Stimulated activated CD8-positive, alpha-beta memory T cell treated with anti-CD3 and anti-CD28 coated beads, Interleukin-15, amount 100 ng/mL, for 48 hours (primary cell): ENCODE measurements at places on chromosomes 16 and 17.

- DNase-seq, result no peak
These were observed 20.8 kb downstream of the C17orf67 start for GRCh38 chr17:56812901-56813388.

GRCh38 chr16:30760001-30760559, 1.8 kb downstream of the CFAP119 start:
- no peak for DNase-seq

GRCh38 chr17:22505660-22506059, 813.3 kb downstream of the KCNJ18 start:
- DNase-seq, result no peak

DNA sequence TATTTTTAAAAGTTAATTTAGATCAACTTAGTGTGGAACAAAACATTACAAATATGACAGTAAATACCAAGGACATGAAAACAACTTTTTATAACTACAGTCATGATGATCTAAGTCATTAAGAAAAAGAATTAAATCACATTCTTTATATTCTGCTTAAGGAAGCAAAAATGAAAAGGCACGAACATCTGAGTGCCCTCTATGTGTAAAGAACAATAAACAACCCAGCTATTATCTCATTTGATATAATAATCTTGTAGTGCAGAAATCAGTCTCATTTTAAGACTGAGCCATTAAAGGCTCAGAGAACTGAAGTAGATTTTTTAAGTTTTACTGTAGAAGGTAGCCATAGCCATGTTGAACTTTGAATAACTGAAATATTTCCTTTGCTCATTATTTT, 13.4 kb downstream of the MYO1D start:
- no peak for DNase-seq

DNA sequence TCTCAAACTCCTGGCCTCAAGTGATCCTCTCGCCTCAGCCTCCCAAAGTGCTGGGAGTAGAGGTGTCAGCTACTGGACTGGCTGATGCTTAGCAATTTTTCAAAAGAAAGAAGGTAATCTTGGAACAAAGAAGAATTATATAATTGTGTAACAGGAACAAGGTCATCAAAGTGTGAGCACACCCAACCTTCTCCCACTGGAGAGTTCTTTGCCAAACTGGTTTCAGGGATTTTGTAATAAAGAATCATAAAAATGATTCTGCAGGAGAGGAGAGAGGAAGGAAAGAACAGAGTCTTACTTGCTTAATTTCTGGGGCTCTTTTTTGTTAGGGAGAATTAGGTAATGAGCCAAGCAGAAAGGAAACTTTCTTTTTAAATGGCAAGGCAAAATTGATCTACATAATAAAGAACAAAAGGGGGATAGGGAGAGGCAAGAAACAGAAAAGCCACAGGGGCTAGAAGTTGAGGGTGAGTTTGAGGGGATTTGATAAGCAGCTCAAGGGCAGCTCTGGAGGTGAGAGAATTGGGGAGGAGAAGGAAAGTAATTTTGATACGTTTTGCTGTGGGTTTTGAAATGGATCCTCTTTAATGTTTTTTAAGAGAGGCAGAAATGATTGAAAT, 21.3 kb downstream of the CHD9NB start:
- DNase-seq, result no peak

GRCh38 chr17:66210208-66210574, 18.3 kb upstream of the CEP112 start:
- DNase-seq, result no peak

DNA sequence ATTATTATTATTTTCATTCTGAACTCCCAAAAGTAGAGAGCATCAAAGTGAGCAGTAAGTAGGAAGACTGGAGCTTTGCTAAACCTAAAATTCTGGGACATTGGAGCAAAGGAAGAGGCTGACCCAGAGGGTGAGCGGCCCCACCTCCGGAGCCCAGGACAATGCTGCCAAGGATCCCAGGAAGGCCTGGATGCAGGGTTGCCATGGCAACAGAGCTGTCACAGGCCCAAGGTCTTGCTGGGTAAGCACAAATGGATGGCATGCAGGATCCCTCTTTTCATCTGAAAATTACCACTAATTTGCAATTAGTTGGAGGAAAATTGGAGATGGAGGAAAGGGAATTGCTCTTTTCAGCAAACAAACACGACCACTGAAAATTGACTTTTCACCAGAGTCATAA, 457.9 kb upstream of the CDH5 start:
- DNase-seq, result no peak

- DNase-seq, result no peak
These were observed 161.8 kb upstream of the NOG start for GRCh38 chr17:56431736-56432135.

DNA sequence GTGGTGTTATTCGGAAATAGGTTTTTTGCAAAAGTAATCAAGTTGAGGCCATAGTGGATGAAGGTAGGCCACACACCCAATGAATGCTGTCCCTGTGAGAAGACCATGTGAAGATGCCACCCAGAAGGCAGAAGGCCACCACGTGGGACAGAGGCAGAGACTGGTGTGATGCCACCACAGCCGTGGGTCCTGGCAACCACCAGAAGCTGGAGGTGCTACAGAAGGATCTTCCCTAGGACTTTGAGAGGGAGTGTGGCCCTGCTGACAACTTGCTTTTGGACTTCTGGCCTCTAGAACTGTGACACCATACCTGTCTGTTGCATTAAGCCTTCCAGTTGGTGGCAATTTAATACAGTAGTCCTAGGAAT, 49.3 kb downstream of the RMI2 start:
- DNase-seq, result no peak

DNA sequence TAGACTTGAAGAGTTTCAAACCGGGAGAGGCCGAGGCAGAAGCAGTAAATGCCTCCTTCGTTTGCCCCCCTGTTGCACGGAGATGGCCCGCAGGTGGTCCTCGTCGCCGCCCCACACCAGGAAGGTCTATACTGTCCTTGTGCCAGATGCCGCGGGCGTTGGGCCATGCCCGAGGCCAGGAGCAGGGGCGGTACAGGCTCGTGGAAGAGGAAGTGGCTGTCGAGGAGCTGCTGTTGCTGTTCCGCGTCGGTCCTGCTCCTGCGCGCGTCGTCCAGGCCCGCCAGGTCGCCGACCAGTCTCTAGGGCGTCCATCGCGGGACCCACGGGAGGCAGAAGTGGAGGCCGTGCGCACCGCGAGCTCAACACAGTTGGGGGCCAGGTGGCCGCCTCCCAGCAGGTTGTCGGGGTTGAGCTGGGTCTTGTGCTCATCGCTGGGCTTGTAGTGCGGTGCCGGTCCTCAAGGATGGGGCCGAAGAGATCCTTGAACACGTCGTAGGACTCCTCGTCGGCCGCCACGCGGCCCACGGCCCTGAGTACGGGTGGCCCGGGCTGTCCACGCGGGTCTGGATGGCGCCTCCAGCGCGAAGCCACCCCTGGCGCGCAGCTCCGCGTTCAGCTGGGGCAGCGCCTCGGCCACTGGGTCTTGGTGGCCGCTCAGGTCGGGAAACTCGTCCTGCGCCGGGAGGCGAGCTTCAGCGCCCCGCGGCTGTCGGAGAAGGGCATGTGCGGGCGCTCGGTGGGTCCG, 13.1 kb upstream of the C16orf87 start:
- DNase-seq, result no peak

GRCh38 chr17:47694581-47695428, 844 bp downstream of the TBKBP1 start:
- peak; percentile 46 for DNase-seq

DNA sequence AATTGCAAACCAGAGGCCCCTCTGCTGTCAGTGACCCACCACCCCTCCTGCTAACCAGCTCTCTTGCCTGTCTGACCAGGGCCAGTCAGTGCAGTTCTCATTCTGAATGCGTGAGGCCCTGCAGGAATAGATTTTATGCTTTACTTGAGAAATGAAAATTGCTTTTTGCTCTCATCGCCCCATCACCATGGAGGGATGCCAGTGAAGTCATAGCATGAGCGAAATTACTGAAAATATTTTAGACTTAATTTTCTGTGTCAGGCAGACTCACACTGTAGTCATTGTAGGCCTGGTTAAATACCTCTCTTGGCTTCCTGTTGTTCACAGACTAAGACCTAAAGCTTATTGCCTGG, 490.5 kb upstream of the CDH5 start:
- DNase-seq, result no peak

GRCh38 chr17:82920150-82920549, 80.3 kb upstream of the ZNF750 start:
- DNase-seq, result no peak

GRCh38 chr16:71811261-71811803, 2.7 kb upstream of the AP1G1 start:
- DNase-seq, result no peak

- no peak for DNase-seq
These were observed 17.3 kb downstream of the KANSL1 start for GRCh38 chr17:46175891-46176290.

DNA sequence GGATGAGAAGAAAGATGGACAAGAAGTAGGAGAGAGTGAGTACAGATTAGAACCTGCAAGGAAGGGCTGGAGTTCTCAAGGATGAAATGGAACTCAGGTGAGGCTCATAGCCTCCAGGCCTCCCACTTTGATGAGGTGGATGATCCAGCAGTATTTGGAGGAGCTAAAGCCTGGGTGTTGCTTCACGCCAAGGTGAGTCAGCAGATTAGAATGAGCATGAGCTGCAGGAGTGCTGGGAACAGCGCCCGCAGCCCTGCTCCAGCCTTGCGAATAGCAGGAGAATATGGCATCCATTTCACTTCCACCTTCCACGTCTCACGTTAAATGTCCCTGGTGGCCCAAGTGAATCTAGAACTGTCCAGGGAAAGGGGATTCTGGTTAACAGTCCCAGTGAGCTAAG, 94.4 kb upstream of the CPHXL start:
- DNase-seq, result no peak

DNA sequence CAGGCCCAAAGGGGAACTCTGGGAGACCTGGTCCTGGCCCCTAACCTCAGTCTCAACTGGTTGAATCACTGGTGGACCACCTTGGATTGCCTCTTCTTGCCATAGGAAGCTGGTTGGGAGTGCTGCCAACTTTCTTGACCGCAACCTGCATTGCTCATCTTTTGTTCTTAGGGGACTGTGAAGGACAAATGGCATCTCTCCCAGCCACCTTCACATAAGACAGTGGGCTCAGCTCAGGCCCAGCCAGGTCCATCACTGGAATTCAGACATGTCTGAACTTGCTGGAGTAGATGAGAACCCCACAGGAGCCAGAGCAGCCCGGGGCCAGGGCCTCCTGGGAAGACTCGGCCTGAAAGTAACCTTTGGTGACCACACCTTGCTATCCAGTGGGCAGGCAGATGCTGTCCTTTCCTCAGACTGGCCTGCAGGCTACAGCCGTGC, 18.8 kb downstream of the ADORA2B start:
- DNase-seq, result no peak

DNA sequence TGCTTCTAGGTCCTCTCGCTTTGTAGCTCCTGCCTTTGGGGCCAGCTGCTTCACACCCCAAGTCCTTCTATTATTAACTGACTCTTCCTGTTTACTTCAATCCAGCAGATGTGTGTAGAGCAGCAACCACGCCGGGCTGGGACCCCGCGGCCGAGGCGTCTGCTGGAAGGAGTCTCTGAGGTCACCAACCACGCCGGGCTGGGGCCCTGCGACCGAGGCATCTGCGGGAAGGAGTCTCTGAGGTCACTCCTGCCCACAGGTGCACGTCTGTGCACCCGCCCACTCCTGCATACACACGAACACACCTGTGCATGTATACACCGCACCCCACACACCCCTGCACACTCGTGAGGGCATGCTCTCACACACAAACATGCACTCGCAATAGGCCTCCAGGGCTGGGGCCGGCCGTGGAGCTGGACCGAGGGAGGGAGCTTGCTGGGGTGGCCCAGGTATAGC, 7.8 kb upstream of the TEX19 start:
- DNase-seq, result no peak

DNA sequence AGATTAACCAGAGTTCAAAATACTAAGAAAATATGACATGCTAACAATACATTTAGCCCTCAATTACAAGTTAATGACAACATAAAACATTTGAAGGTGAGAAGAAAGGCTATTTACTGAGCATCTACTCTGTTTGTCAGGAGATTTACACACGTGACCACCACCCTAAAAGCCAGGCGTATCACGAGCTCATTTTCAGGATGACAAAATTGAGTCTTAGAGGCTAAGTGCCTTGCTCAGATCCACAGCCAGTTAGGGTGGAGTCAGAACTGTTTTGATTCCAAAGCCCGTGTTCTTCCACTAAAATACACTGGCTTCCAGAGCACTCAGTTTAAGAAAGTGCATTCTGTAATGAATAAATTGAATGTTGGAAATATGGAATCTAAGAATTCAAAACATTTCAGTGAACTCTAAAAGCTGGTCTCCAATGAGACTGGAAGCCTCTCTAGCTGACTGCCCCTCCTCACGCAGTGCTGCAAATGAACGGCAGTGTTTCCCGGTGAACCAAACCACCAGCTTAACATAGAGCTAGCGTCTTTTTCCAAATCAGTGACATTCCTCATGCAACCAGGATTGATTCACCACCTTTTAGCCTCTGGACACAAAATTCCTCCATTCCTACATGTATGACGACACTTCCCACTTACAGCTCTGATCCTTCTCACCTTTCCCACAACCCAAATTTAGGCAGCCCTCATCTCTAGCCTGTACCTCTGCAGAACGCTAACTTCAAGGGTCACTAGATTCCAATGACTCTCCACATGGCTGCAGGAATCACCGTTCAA, 5.9 kb downstream of the ZDHHC7 start:
- no peak for DNase-seq

GRCh38 chr17:41446806-41447205, 6.0 kb upstream of the KRT38 start:
- no peak for DNase-seq

GRCh38 chr17:17635126-17635525, 43.6 kb upstream of the PEMT start:
- DNase-seq, result no peak

GRCh38 chr17:77449908-77450741, 309.4 kb downstream of the SEC14L1 start:
- DNase-seq, result peak; percentile 69

DNA sequence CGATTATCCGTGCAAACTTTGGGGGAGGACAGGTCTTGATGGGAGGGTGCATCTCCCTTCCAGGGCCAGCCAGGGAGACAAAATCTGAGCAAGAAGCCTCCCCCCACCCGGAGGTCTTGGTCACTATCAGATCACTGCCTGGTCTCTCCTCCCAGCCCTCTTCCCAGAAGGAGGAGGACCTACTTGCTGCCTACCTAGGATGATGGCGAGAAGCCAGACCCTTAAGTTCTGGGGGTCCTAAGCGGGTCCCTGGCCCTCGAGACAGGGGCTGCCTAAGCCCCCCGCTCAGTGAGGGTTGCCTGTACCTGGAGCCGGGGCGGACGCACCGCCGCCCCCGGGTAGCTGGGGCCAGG, 4.6 kb downstream of the TSPOAP1 start:
- DNase-seq, result no peak

GRCh38 chr17:830950-831349, 48.8 kb downstream of the MRM3 start:
- DNase-seq, result no peak

GRCh38 chr17:49512296-49513043, 17.4 kb downstream of the NGFR start:
- no peak for DNase-seq

- no peak for DNase-seq
These were observed 14.1 kb downstream of the CFAP20 start for GRCh38 chr16:58114827-58115825.

- no peak for DNase-seq
These were observed 44.9 kb downstream of the MEOX1 start for GRCh38 chr17:43616852-43617251.
